ENCODE measurements at places on chromosomes 16 and 17.

DNA sequence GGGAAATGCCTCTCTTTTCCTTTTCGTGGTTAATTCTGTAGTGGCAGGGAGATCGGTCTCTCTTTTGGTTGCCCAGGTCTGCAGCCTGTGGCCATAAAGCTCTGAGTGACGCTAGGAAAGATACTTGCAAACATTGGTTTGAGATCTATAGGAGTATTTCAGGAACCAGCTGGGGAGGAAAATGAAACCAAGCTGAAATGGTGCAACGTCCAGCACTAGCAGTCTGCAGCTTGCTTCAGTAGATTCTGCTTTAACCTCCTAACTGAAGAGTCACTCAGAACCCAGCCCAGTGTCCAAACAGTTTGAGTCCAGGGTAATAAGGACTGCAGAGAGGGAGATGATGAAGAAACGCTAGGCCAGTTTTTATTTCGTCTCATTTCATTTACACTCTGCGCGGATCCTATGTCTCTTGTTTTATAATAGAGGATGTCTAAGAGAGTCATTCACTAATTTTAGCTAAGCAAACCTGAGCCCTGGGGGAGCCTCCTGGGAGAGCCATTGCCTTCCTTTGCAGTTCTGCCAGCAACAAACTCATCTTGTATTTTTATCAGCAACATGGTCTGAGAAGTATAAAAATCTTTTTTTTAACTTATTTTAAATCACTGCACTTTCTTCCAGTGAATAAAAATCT, 12.0 kb downstream of the SP2 start:
- no peak for DNase-seq

- DNase-seq, result no peak
Observed at GRCh38 chr16:14193316-14193871, 122.3 kb downstream of the MRTFB start.

- DNase-seq, result no peak
Observed at GRCh38 chr16:88642881-88643643, 4.7 kb downstream of the IL17C start.

- no peak for DNase-seq
Observed at GRCh38 chr16:1870365-1871082, 1.4 kb downstream of the MEIOB start.

GRCh38 chr16:57384248-57385070, 12.2 kb downstream of the CX3CL1 start:
- no peak for DNase-seq

DNA sequence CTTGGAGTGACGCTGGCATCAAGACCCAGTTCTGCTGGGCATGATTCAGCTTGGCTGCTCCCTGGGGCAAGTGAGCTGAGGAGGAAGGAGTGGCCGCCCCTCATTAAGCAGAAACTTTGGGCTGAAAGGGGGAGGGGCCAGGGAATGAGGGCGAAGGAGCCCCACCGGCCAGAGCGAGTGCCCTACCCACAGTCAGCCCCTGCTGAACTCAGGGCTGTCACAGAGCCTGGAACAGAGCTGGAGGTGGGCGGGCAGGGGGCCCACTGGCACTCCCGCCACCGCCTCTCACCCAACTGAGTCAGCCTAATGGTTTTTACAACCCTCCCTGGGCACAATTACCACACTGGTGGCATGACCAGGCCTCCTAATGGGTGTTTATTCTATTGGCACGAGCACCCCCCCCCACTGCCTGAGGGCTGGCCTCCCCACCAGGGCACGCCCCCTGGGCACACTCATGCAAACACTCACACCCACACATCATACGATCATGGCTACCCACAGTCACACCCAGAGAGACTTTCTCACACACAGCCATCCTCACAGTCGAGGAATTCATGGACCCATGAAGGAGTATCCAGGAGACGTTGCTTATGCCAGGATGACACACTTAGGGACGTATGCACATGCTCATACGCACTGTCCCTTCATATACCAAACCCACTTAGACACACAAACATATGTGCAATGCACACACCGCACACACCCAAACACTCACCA, 19.2 kb downstream of the UNC119 start:
- DNase-seq, result no peak

DNA sequence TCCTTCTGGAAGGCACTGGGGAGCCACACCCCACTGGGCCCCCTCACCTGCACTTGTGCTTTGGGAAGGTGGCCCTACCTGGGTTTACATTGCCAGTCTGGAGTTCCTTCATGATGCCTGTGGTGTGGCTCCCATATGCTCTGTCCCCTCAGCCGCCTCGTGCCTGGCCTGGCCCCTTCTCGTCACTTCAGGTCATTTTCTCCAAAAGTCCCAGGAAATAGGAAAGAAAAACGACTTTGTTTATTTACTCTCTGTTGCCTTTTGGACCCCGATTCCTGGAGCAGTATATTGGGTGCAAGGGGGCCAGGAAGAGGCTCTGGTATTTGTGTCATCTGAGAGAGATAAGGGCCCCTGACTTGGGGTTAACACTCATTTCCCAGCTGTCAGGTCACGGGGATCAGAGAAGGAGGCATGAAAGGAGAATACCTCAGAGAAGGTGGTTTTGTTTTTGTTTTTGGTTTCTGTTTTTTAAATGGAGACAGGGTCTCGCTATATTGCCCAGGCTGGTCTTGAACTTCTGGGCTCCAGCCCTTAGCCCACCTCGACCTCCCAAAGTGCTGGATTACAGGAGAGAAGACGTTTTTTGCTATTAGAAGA, 4.7 kb downstream of the SOCS3 start:
- DNase-seq, result no peak

DNA sequence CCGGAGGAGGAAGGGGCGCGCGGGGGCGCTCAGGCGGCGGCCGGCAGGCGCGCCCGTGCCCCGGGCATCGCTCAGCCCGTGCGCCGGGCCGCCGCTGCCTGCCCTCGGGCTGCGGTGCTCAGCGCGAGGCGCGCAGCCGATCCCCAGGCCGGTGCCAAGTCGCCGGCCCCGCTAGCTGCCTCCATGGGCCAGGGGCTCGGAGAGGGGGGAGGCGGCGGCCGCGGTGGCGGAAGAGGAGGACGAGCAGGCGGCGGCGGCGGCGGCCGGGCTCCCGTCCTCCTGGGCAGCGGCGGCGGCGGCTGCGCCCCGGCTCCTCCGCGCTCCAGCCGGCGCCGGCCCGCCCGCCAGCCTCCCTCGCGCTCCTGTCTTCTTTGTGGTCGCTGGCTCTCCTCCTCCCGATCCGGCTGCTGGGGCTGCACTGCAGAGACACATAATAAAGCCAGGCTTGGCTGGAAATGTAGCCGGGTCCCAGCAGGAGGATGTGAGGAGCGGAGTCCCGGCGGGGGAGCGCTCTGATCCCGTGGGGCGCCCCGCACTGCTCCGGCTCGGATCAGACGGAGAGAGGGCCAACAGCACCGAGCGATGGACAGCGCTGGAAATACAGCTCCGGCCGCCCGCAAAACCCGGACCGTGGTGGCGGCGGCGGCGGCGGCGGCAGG, 889 bp upstream of the ZNF423 start:
- no peak for DNase-seq

GRCh38 chr16:17323171-17323570, 147.6 kb downstream of the XYLT1 start:
- DNase-seq, result no peak

GRCh38 chr17:76527430-76528111, 9.9 kb downstream of the CYGB start:
- no peak for DNase-seq

- no peak for DNase-seq
Observed at GRCh38 chr16:88015806-88016140, 64.5 kb downstream of the BANP start.

GRCh38 chr16:78443542-78444364, 344.3 kb downstream of the WWOX start:
- no peak for DNase-seq

- no peak for DNase-seq
Observed at GRCh38 chr16:11180489-11180888, 75.5 kb downstream of the SOCS1 start.

GRCh38 chr17:61504697-61505096, 52.5 kb downstream of the TBX4 start:
- no peak for DNase-seq

DNA sequence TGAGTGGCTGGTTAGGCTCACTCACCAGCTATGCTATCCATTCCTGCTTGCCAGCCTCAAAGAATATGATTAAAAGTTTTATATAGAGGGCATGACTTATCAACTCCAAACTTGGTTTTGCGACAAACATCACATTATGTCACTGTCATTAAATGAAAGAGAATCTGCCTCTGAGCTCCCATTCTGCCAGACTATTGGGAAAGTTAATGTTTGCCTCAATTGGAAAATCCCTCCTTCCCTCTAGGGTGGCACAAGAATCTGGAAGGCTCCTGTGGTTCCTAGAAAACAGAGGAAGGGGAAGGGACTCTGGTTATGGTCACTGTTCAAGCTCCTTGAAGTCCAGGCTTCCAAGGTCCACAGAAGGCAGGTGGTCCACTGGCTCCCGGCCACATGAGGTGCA, 50.5 kb upstream of the TEX2 start:
- no peak for DNase-seq

DNA sequence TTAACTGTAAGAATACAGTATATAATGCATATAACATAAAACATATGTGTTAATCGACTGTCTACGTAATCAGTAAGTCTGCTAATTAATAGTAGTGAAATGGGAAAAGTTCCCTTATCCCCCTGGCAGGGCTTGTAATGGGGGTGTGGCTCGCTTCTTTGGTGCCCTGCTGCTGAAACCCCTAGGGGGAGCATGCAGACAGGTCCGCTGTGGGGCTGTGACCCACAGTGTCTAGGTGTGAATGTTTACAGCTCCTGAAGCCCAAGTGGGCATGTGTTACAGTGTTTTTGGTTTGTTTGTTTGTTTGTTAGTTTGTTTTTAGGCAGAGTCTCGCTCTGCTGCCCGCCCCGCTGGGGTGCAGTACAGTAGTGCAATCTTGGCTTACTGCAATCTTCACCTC, 495.7 kb downstream of the SHISA9 start:
- DNase-seq, result no peak

DNA sequence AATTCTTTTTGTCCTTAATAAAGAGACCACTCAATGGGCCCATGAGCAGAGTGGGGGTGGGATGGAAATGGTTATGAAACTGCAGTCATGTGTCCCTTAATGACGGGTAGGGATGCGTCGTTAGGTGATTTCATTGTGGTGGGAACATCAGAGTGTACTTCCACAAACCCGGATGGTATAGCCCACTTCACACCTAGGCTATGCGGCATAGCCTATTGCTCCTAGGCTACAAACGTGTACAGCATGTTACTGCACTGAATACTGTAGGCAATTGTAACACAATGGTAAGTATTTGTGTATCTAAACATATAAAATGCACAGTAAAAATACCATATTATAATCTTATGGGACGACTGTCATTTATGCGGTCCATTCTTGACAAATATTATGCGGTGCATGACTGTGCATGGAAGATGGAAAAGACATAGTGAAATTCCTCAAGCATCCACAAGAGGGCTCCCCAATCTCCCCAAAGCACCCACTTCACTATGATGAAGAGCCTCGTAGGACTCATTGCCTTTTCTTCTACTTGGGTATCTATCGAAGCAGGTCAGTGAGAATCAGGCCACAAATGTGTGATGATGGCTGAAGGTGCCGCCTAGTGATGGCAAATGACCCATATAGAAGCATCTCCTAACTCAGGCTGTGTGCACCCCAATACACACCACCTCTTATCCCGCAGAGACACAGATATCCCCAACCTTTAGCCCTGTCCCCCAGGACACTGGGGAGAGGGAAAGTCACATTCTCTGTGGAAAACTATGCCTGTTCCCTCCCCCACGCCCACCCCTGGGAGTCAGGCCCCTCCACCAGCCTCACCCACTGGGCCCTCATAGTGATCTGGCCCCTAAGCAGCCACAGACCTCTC, 43.5 kb downstream of the TBX21 start:
- DNase-seq, result peak; percentile 10

GRCh38 chr16:54027558-54027957, 259.0 kb downstream of the IRX3 start:
- no peak for DNase-seq

DNA sequence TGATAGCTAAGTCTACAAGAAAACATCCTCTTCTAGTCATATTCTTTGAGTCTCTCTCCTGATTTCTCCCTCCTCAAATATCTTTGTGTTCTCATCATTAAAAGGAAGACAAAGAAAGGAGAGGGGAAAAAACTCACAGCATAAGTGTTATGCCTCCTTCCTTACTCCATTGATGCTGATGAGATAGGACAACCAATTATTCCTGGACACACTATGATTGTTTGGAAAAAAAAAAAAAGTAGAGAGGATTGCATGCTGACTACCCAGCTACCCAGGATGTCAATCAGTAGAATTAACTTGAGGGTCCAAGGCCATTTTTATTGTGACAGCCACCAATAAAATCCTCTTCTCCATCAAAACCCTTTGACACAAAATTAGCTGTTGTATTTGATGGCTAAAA, 299.1 kb upstream of the CDH8 start:
- DNase-seq, result no peak

GRCh38 chr17:36979565-36979941, 30.8 kb downstream of the AATF start:
- DNase-seq, result no peak

- no peak for DNase-seq
Observed at GRCh38 chr16:88691129-88691813, 5.0 kb upstream of the SNAI3 start.

DNA sequence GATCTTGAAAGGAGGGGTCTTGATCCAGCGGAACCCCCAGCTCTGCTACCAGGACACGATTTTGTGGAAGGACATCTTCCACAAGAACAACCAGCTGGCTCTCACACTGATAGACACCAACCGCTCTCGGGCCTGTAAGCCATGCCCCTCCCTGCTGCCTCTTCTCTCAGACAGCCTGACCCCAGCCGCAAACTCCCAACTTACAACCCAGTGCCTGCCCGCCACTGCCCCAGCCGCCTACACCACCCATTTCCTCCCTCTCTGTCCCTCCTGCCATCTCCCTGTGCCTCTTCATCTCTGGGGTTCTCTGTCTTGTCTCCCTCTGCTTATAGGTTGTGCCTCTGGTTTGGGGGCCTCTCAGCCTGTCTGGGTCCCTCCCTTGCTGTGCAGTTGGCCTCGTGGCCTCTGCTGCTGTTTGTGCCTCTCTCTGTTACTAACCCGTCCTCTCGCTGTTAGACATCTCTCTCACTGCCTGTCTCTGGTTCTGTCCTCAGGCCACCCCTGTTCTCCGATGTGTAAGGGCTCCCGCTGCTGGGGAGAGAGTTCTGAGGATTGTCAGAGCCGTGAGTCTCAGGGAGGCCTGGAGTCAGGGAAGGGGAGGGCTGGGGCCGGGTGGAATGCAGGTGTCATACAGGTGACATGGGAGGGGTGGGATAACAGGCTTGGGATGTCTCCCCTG, 9.6 kb downstream of the ERBB2 start:
- no peak for DNase-seq

- no peak for DNase-seq
Observed at GRCh38 chr16:75319513-75320411, 68.3 kb upstream of the BCAR1 start.

GRCh38 chr17:16910341-16910740, 61.6 kb downstream of the TNFRSF13B start:
- DNase-seq, result no peak

All from stimulated activated CD8-positive, alpha-beta memory T cell treated with anti-CD3 and anti-CD28 coated beads, Interleukin-15, amount 100 ng/mL, for 4 hours (primary cell).